Stimulated activated CD4-positive, alpha-beta T cell treated with anti-CD3 and anti-CD28 coated beads, TNF-alpha, amount 100 ng/mL, for 48 hours (primary cell): ENCODE measurements at places on chromosomes 13 and 19.

GRCh38 chr13:70964124-70964523, 855.9 kb upstream of the KLHL1 start:
- no peak for DNase-seq

DNA sequence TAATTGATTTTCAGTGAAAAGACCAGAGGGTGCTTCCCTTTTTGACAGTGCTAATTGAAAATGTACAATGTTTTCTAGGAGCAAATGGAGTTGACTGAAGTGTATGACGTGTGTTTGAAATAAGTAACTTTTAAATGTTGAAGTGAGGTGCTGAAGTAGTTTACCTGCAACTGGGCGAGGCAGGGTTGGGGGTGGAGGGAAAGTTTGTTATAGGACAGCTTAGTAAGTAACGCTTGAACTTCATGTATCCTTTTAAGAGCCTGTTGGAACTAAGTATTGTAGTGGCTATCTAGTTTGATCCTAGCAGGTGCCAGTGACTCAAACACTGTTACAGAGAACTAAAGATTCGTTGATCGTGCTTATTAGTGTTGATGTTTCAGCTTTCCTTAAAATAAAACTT, 5.9 kb downstream of the SLAIN1 start:
- DNase-seq, result no peak

- no peak for DNase-seq
Observed at GRCh38 chr19:28553005-28553404, 659.9 kb downstream of the UQCRFS1 start.

- DNase-seq, result no peak
Observed at GRCh38 chr19:50928831-50929230, 17.6 kb upstream of the KLK4 start.

GRCh38 chr13:59247171-59247570, 916.6 kb downstream of the DIAPH3 start:
- DNase-seq, result no peak

DNA sequence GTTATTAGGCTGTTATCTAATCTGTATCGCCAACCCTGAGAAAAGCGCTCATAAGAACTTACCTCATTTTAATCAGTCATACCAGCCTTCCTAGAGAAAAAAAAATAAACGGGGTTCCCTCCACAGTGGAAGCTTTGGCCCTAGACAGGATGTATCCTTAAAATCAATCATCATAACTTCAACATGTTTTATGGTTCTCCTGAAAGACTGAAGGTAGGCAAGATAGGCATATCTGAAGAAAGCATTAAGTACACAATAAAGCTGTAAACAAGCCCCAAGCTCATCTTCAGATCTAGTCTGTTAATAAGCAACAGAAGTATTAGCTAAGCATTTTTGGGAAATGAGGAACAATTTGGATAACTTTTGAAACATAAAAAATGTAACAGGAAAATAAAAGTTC, 18.7 kb upstream of the SERP2 start:
- no peak for DNase-seq

- DNase-seq, result peak; percentile 36
Observed at GRCh38 chr19:35673121-35673804, 6.9 kb downstream of the UPK1A start.

- DNase-seq, result peak; percentile 40
Observed at GRCh38 chr19:34364830-34365462, at the start of gene GPI. TSS of gene GPI (plus strand) at chr19:34365196. CDS start at chr19:34365267, 71 bp downstream.

- DNase-seq, result no peak
Observed at GRCh38 chr13:112204346-112205327, 137.7 kb downstream of the SOX1 start.

- no peak for DNase-seq
Observed at GRCh38 chr13:78286748-78287147, 316.6 kb downstream of the POU4F1 start.

DNA sequence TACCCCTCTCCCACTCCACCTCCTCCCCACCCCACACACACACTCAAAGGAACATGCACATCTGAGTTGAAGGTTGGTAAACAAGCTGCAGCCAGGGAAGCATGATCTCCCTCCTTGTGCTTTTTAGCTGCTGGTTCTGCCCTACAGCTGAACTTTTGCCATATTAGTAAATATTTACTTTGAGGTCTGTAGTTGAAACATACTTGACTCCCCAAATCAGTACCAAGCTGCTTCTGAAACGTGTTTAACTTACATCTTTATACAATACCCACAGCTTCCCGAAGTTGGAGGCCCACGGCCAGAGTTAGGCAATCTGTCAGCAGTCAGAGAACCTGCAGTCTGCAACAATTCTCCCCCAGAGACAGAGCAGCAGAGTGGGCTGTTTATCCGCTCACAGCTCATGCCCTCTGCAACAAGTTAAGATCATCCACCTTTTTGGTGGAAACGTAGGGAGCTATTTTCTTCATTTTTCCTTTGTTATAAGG, 1.5 kb upstream of the PCDH20 start:
- DNase-seq, result no peak

GRCh38 chr13:35552172-35552844, 75.8 kb upstream of the MAB21L1 start:
- DNase-seq, result no peak

DNA sequence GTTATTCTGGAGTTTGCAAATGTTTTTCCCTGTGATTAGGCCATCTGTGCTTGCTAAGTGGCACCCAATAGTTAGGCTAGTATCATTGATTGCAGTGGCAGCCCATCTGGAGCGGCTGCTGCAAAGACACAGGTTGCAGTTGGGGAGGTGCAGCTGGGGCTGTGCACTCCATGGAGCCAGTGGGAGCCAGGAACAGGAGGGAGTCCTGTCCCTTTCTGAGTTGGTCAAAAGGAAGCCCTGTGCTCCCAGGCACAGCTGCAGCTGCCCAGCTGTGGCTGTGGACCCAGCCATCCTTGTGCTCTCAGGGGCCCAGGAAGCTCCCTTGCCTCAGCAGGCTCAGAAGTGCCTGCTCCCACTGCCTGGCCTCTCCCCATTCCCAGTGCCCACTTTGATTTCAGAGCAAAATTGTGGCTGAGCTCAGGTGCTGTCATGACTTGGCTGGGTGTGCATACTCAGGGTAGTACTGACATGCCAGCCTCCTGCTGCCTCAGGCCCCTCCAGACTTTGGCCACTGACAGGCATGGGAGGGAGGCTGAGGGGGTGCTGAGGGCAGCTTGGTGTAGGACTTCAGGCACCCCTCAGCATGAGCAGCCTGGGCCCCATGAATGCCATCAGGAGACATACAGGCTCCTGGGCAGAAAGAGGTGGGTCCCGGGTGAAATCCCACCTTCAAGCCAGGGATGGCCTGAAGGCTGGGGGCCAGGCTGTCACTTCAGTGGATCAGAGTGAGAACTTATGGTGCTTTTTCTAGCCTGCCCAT, 270.6 kb downstream of the PCDH20 start:
- DNase-seq, result no peak

DNA sequence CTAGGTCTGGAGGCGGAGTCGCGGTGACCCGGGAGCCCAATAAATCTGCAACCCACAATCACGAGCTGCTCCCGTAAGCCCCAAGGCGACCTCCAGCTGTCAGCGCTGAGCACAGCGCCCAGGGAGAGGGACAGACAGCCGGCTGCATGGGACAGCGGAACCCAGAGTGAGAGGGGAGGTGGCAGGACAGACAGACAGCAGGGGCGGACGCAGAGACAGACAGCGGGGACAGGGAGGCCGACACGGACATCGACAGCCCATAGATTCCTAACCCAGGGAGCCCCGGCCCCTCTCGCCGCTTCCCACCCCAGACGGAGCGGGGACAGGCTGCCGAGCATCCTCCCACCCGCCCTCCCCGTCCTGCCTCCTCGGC, at the start of gene SLC5A5:
TSS of gene SLC5A5 (plus strand) at position 68 of the 373 bp plus-strand sequence. CDS start 375 bp downstream, outside the sequence.
- DNase-seq, result no peak

GRCh38 chr13:110475117-110475516, 86.4 kb downstream of the RAB20 start:
- no peak for DNase-seq

- DNase-seq, result no peak
Observed at GRCh38 chr19:5257155-5258045, 83.2 kb downstream of the PTPRS start.

DNA sequence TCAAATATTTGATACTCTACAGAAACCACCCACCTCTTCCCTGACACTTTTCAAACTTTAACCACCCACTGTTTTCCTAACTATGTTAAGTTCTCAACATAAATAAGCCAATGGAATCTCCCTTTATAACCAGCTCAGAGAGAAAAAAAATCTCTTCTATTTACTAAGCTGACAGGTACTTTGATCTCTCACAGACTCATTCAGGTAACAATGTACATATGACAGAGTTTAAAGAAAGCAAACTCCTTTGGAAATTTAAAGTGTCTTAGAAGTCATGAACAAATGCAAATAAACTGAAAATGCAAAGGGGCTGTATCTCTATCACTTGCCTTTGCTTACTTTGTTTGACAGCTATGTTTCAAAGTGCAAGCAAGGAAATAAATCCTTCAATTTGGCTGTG, 109.3 kb downstream of the KLF12 start:
- no peak for DNase-seq

DNA sequence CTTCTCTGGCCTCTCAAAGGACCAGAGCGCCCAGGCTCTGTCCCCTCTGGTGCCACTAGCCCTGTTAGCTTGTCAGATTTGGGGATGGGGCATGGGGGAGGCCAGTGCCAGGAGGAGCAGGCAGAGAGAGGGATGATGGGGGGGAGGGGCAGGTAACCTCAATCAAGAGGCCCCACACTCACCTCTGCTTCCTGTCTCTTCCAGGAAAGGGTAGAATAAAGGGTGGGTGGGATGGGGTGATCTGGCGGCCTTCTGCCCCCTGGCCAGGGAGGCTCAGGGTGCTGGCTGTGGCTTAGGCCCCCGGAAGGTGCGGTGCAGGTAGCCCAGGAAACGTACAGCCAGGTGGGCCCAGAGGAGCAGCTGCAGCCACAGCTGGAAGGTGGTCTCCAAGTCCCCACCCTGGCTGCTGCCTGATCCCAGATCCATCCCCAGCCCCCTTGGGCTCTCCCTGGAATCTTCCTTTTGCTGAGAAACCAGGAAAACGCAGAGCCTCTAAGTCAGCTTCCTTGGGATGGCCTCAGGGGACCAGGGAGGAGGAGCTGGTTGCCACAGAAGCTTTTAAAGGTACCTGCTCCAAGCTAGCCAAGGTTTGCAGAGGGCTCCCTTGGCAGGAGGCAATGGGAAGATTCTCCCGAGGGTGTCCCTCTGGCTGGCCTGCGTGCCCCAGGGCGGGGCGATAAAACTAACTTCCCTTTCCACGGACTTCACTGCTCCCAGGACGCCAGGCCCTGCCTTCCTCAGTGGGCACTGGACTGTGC, 5.3 kb downstream of the PRKACA start:
- DNase-seq, result no peak

GRCh38 chr19:2038284-2039088, 12.6 kb downstream of the MKNK2 start:
- no peak for DNase-seq

- no peak for DNase-seq
Observed at GRCh38 chr19:13860679-13861391, 16.1 kb upstream of the NANOS3 start.

GRCh38 chr19:12701596-12702282, 5.3 kb upstream of the FBXW9 start:
- DNase-seq, result no peak

DNA sequence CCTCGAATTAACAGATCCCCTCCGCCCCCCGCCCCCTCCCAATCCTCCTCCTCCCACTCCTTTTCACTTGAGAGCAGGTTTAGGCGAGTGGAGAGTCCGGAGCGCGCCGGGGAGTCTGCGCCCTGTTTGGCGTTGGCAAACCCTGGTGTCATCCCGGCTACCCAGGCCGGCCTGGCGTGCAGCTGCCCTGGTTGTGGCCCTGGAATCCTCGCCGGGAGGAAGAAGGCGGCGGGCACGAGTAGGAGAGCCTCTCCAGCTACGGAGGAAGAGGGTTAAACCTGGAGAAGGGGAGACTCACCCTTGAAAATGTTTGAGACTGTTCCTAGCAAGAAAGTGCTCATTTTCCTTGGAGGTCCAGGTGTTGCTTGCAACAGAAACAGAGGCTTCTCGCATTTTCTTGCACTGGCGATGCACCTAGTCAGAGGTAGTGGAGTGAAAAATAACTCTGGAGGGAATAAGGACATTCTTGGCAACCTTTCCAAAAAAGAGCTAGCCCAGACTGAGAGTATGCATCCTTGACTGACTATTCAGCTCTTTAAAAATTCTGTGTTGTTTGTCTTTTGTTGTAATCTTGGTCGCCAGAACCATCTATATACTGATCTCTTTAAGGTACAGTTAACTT, 1.3 kb upstream of the SOX21 start:
- no peak for DNase-seq
